ENCODE measurements at places on chromosomes 4 and X.

DNA sequence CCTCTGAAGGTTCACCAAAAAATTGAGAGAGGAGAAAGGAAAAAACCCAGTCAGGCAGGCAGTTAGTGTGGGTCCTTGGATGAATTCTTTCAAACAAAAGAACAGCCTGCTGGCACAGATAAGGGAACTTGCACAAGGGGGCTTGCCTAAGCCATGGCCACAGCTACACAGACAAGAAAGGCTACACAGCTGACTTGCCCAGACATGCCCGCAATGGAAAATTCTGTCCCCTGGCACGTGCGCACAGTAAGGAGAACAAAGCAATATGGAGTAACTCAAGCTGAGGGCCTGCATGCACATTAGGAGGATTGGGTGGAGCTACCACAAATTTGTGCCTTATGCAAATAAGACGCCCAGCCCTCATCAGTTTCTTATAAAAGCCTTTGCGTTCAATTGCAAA is 512.5 kb upstream of the HTR2C start:
- DNase-seq, result no peak

DNA sequence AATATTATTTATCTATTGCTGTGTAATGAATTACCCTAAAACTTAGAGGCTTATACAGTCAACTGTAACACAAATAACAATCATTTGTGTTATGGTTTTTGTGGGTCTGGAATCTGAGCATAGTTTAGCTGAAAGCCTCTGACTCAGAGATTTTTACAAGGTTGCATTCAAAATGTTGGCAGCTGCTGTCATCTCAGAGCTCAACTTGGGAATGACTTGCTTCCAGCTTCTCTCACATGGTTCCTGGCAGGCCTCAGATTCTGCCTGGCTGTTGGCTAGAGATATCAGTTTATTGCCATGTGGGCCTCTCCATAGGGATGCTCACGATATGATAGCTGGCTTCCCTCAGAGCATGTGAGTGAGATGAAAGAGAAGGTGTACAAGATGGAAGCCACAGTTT is 70.2 kb upstream of the BRWD3 start:
- DNase-seq, result no peak

DNA sequence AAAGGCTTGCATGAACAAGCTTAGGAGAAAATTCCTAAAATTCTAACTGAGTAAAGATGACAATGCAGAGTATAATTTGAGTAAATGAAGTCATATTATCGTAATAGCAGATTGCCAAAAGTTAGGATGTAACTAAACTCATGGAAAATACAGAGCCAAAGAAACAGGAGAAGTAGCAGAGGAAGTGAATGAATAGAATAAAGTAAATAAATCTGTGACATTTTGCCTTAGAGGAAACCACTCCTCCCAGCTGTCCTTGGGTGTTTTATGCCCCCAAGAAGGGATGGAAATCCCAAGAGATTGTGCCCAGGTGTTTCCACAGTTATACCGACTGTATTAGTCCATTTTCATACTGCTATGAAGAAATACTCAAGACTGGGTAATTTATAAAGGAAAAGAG is 1.9 kb upstream of the BMX start:
- DNase-seq, result no peak

- no peak for DNase-seq
Observed at GRCh38 chr4:122625156-122625555, 4.3 kb upstream of the IL21 start.

GRCh38 chr4:78691971-78692821 is 84.0 kb upstream of the BMP2K start:
- no peak for DNase-seq

DNA sequence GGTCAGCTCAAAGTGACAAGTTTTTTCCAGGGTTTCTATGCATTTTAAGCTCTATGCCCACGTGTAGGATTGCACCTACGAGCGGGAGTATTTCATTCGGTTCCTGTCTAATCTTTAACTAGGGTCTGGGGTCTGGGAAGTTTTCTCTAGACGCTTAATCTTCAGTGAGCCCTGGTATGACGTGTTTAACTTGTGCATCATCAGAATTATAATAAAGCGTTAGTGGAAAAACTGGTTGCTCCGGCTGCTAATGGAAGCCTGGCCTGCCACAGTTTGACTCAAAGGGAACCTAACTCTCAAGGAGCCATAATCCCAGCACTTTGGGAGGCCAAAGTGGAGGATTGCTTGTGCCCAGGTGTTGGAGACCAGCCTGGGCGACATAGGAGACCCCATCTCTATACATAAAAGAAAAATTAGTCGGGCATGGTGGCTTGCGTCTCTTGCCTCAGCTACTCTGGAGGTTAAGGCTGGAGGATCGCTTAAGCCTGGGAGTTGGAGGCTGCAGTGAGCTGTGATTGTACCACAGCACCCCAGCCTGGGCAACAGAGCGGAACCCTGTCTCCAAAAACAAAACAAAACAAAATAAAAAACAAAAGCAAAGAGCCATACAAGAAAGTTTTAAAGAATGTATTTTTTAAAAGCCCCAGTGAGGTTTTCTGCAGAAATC is 30.2 kb downstream of the ARSD start:
- no peak for DNase-seq

GRCh38 chrX:29528281-29528680 is 687.1 kb upstream of the MAGEB2 start:
- DNase-seq, result no peak

GRCh38 chr4:38174801-38175200 is 214.6 kb downstream of the PTTG2 start:
- no peak for DNase-seq

- peak; percentile 20 for DNase-seq
Observed at GRCh38 chrX:8783097-8783713, 18.0 kb downstream of the FAM9A start.

GRCh38 chr4:183533698-183534097 is 28.8 kb downstream of the ING2 start:
- DNase-seq, result no peak

GRCh38 chrX:150310417-150310816 is 52.7 kb upstream of the MAMLD1 start:
- DNase-seq, result no peak

GRCh38 chrX:63884821-63885790 is 100.1 kb upstream of the ARHGEF9 start:
- DNase-seq, result no peak
